ENCODE measurements at places on chromosomes 11 and 22.

DNA sequence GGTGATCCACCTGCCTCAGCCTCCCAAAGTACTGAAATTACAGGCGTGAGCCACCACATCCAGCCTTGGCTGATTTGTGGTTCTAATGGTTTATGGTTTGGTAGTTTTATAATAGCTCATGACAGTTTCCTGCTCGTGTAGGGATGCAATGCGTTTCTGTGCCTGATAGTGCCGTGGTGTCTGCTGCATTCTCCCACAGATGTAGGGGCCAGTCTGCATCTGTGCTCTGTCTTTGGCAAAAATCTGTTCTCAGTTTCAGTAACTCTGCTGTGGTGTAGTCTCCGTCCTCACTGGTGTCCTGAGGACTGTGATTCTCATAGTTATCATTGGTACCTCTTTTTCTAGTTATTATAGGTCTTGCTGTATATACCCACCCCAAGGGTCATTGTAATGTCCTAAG lies 16.3 kb downstream of the ST14 start:
- no peak for DNase-seq

GRCh38 chr11:66282468-66283455 lies 4.8 kb downstream of the CNIH2 start:
- peak; percentile 93 for DNase-seq

DNA sequence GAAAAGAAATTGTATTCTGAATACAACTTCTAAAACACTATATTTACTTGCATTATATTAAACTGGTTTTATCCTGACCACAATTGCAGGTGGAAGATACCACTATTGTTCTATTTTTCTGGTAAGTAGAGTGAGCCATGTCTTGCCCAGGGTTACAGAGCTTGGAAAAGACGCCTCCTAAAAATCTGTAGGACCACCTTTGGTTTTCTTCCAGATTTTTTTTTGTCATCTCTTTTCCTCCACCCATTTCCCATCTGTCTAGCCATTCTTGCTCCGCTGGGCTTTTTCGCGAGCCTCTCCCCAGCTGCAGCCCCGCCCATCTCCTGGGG lies 294 bp upstream of the MTMR3 start:
- DNase-seq = no peak

- no peak for DNase-seq
These were observed 4.9 kb downstream of the TPBGL start for GRCh38 chr11:75245356-75246005.

DNA sequence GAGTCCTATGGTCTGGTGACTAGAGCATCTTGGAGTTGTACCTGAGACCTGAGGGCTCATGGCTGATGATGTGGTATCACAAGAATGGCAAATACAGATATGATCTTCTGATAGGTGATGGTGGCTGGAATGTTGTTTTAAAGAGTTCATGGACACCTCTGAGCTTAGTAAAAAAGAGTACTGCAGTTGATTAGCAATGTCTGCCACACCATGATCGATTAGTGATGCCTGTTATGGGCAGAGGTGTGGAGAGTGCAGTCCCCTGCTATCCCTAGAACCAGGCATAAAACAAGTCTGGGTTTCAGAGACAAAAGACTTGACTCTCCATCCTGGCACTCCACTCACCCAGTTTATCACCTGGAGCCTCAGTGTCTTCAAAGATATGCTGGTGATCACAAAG lies 1.4 kb upstream of the BATF2 start:
- DNase-seq = no peak

DNA sequence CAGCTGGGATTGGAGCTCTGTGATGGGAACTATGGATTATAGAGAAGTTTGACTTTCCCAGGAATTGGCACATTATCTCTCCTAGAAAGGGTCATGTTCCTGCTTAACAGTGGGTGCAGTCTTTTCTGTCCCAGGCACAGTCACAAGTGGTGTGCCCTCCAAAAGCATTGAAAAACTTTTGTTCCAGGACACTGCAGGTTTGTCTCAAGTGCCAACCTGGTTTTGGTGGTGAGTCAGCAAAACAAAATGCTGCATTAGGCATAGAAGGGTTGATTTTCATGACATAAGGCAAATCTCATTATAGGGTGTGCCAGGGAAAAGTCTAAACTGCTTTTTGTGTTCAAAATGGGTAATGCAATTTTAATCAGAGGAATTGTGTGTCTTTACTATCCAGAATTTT lies 4.9 kb downstream of the HTATIP2 start:
- no peak for DNase-seq

- no peak for DNase-seq
These were observed 243.4 kb downstream of the MIAT start for GRCh38 chr22:26900787-26901186.

DNA sequence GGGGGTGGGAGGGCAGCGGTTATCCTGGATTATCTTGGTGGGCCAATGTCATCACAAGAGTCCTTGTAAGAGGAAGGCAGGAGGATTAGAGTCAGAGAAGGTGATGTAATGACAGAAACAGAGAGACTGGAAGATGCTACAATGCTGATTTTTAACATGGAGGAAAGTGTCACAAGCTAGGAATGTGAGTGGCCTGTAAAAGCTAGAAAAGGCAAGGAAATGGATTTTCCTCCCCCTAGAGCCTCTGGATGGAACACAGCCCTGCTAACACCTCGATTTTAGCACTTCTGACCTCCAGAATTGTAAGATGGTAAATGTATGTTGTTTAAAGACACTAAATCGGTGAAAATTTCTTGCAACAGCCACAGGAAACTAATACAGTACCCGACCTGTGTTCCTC lies 109.3 kb downstream of the MN1 start:
- DNase-seq = no peak

DNA sequence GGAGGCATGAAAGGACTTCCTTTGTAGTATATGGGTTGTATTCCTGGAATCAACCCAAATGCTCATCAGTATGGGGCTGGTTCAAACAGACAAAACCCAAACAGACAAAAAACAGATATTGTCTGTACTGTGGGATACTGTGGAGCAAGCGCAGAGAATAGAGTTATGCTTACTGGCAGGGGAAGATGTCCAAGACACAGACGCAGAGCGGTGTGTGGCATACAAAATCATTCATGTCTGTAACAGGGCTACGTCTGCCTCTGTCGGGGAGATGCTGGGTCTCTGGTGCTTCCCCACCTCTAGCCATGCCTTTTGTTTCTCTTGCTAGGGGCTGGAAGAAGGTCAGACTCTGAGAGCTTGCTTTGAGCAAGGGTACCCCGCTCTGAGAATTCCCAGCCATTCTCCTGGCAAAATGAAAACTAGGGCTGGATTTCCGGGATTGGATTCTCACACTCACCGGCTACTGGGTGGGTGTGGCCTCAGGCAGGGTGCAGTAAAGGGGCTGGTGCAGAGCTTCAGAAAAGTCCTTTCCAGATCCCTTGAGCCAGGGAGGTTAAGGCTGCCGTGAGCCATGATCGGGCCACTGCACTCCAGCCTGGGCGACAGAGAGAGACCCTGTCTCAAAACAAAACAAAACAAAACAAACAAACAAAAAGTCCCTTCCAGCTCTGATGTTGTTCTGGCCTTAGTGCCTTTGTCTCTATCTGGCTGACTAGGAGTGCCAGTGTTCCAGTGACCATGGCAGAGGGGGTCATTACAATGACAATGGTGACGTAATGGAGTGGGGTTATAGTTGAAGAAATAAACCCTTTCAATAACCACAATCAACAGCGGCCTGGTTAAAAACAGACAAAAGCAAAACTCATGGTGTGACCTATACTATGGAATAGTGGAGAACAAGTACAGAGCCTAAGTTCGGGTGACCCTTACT lies 2.9 kb upstream of the ABCC8 start:
- no peak for DNase-seq

- DNase-seq = no peak
These were observed 5.4 kb downstream of the PDE2A start for GRCh38 chr11:72668629-72669347.
